Activated naive CD8-positive, alpha-beta T cell treated with anti-CD3 and anti-CD28 coated beads for 36 hours (primary cell): ENCODE measurements at places on chromosomes 2 and 18. TPM values are rescaled to one million over a fixed set of nuclear protein-coding genes. Genes with fewer than 3 reads are reported as not detected.
A peak's percentile ranks its signal among the peaks of the same experiment; 100 is the strongest.

GRCh38 chr2:211673133-211673905 lies 865.3 kb downstream of the ERBB4 start:
- H3K27me3 ChIP-seq, result no peaks in the 10 kb centered on the region
- H3K4me3 ChIP-seq, result no peak overlapping the region
- no peaks in the 10 kb centered on the region for H3K36me3 ChIP-seq
- no peak for DNase-seq
- H3K4me1 ChIP-seq, result no peaks in the 10 kb centered on the region
- no peak overlapping the region for H3K27ac ChIP-seq

- no peak overlapping the region for H3K4me3 ChIP-seq
- H3K27me3 ChIP-seq, result peaks cover 5% of the 10 kb centered on the region
- H3K4me1 ChIP-seq, result no peaks in the 10 kb centered on the region
- peaks cover 3% of the 10 kb centered on the region for H3K36me3 ChIP-seq
- no peak overlapping the region for H3K27ac ChIP-seq
These were observed 89.4 kb upstream of the SPTBN1 start for GRCh38 chr2:54366487-54367280.

- H3K27me3 ChIP-seq, result no peaks in the 10 kb centered on the region
- no peak for DNase-seq
- H3K27ac ChIP-seq, result peak overlapping the region; percentile 93
- H3K4me3 ChIP-seq, result peak overlapping the region; percentile 87
- H3K36me3 ChIP-seq, result peaks cover 39% of the 10 kb centered on the region
These were observed 742 bp upstream of the SOS1 start for GRCh38 chr2:39121523-39122063.

UGT1A10 gene
- total RNA-seq, result not detected

DNA sequence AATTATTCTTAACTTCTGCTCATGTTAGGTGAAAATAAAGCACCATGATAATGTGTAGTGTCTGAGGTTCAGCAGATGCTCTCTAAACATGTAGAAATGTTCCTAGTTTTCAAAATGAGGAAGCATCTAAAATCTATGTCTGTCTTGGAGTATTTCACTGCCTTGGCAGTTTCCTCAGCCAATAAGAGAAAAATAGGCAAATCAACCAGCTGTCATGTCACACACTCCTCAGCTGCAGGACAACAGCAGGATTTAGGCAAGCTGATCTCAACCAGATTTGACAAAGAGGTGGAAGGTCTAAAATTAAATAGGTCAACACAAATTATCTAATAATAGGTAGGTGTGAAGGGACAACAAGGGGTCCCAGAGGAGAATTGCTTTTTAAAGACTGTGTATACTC lies 164.1 kb upstream of the BOD1L2 start:
- DNase-seq, result no peak
- no peak overlapping the region for H3K4me3 ChIP-seq
- no peaks in the 10 kb centered on the region for H3K27me3 ChIP-seq

GRCh38 chr18:58449464-58449863 lies 179.4 kb downstream of the ALPK2 start:
- H3K4me3 ChIP-seq, result no peak overlapping the region
- H3K36me3 ChIP-seq, result no peaks in the 10 kb centered on the region
- H3K27me3 ChIP-seq, result no peaks in the 10 kb centered on the region
- H3K4me1 ChIP-seq, result no peaks in the 10 kb centered on the region
- DNase-seq, result no peak
- H3K27ac ChIP-seq, result no peak overlapping the region

NR4A2 gene
- 47.7 TPM for total RNA-seq
